ENCODE measurements at places on chromosomes 4 and X. TPM values are rescaled to one million over a fixed set of nuclear protein-coding genes. Genes with fewer than 3 reads are reported as not detected.

The MAGEB10 gene
- total RNA-seq, result not detected

The PASD1 gene
- total RNA-seq, result not detected

The GAGE1 gene
- not detected for total RNA-seq

The SSX4B gene
- not detected for total RNA-seq

The STIM2 gene
- total RNA-seq, result 12.7 TPM

The GYG2 gene
- 3.6 TPM for total RNA-seq

The HSFX3 gene
- not detected for total RNA-seq

The TMPRSS11F gene
- total RNA-seq, result not detected

The MAGEA4 gene
- total RNA-seq, result not detected

The UGT2B15 gene
- total RNA-seq, result not detected

The PHOX2B gene
- total RNA-seq, result not detected

The BOD1L1 gene
- total RNA-seq, result 17.4 TPM

The ATP1B4 gene
- not detected for total RNA-seq

The MSANTD1 gene
- total RNA-seq, result 0.05 TPM

The MAGEA2B gene
- total RNA-seq, result not detected

The MAGEA8 gene
- total RNA-seq, result not detected

The SHROOM4 gene
- not detected for total RNA-seq

The MAGEA1 gene
- total RNA-seq, result not detected

The ACE2 gene
- not detected for total RNA-seq

The OTC gene
- total RNA-seq, result not detected

The MND1 gene
- total RNA-seq, result 12.6 TPM

The SRPX2 gene
- total RNA-seq, result 3.1 TPM

The CTAG1B gene
- total RNA-seq, result not detected

The SATL1 gene
- not detected for total RNA-seq

The FREM3 gene
- not detected for total RNA-seq

The AMER1 gene
- 2.7 TPM for total RNA-seq

The P2RY8 gene
- 0.02 TPM for total RNA-seq

The USP27X gene
- total RNA-seq, result 3.4 TPM

The SSX2 gene
- total RNA-seq, result not detected

The BMP3 gene
- total RNA-seq, result not detected

The TMEM150C gene
- 0.85 TPM for total RNA-seq

The RASL11B gene
- 0.07 TPM for total RNA-seq

The GAGE12E gene
- not detected for total RNA-seq

The ITIH6 gene
- not detected for total RNA-seq

The AKAP14 gene
- not detected for total RNA-seq

The SPANXC gene
- 0.65 TPM for total RNA-seq

The SLC35A2 gene
- total RNA-seq, result 65.4 TPM

The CWH43 gene
- total RNA-seq, result not detected

The CLIC2 gene
- 0.08 TPM for total RNA-seq

The TRIM61 gene
- total RNA-seq, result not detected

The CDKN2AIP gene
- 11.5 TPM for total RNA-seq

The TRPC3 gene
- 0.07 TPM for total RNA-seq

The XG gene
- total RNA-seq, result not detected

The RTL9 gene
- total RNA-seq, result 0.06 TPM

The PITX2 gene
- total RNA-seq, result 1.2 TPM

The CLRN2 gene
- not detected for total RNA-seq

The HS3ST1 gene
- total RNA-seq, result 0.34 TPM

The VSIG4 gene
- not detected for total RNA-seq
